ENCODE measurements at places on chromosomes 16 and 17.

- peak; percentile 66 for DNase-seq
Observed at GRCh38 chr17:81487487-81488275, 24.9 kb downstream of the ACTG1 start.

DNA sequence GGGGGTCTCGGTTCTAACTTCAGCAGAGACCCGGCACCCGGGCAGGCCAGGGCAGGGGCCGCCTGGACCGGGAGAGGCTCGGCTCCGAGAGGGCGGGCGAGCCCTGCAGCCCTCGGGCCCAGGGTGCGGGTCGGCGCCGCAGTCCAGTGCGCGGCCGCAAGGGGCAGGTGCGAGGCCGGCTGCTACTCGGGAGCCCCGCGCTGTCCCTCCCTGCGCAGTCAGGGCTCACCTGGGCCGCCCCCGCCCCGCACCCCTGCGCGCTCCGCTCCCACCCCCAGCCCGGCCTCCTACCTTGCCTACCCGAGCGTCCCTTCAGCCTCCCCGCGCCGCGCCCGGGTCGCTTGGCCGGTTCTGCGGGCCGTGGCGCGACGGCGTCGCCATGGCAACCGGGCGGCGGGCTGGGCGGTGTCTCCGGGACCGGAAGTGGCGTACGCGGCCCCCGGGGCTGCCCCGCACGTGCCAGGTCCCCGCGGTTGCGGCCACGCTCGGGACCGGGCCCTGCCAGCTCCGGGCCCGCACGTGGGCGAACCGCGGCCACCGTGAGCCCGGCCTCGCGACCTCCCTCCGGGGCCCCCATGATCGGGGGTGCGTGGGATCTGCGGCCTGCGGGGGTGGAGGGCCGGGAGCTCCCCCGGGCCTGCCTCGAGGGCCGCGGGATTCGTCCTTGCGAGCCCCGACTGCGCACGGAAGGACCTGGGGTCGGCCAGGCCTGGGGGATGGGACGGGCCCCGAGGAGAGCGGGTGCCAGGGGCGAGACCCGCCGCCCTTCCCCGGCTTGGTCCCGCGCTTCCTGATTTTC lies at the start of gene CYB561:
CYB561 (minus strand) TSS at position 353 of the 799 bp plus-strand sequence. CDS start 8,759 bp downstream, outside the sequence.
- peak; percentile 39 for DNase-seq

GRCh38 chr16:65697521-65697920 lies 575.7 kb upstream of the CDH11 start:
- DNase-seq: no peak

DNA sequence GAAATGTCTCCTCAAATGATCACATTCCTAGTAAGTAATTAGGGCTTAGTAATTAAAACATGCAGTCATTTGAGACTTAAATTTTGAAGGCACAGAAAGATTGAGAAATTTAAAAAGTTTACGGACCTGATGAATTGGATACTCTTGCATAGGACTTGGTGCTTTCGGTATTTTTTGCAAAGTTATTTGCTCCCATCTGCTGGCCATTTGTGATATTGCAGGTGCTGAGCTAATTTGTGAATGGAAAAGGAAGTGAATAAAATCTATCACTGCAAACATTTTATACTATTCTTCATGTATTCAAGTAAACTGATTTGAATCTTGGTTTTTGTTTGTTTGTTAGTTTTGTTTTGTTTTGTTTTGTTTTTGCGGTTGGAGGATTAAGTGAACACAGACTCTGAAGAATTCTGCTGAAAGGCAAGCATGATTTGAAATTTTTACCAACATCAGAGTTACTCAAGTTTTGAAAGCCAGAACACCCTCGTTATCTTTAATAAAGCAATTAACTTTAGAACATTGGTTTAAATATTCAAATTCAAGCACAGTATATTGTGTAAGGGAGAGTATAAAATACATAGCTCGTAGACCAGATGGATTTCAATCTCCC lies 689.5 kb upstream of the RBFOX1 start:
- DNase-seq: peak; percentile 20

DNA sequence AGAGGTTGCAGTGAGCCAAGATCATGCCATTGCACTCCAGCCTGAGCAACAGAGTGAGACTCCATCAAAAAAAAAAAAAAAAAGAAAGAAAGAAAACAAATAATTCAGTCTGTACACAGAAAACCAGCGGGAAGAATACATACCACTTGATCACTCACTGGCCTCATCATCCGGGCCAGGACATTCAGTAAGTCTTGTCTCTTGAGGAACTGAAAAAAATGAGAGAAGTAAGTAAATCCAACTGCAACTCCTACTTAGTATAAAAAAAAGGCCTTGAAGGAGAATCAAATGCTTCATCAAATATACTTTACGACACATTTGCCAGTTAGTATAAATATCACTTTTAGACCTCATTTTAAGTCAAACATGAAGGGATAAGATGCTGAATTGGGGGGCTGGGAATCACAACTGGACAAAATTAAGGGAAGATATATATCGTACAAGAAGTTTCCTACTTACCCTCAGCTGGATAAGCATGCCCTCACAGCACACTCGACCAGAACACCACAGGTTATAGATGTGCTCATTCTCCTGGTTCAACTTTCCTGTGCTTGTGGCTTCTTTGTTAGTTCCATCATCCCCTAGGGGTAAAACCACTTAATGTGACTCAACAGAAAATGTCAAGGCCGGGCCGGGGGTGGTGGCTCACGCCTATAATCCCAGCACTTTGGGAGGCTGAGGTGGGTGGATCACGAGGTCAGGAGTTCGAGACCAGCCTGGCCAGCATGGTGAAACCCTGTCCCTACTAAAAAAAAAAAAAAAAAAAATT lies 12.4 kb downstream of the CCDC47 start:
- no peak for DNase-seq

GRCh38 chr17:19876529-19877161 lies 8.9 kb upstream of the ULK2 start:
- DNase-seq: no peak
